ENCODE measurements at places on chromosomes 5 and 9.

GRCh38 chr5:113233606-113234005 is 201.2 kb downstream of the TSSK1B start:
- DNase-seq, result no peak

DNA sequence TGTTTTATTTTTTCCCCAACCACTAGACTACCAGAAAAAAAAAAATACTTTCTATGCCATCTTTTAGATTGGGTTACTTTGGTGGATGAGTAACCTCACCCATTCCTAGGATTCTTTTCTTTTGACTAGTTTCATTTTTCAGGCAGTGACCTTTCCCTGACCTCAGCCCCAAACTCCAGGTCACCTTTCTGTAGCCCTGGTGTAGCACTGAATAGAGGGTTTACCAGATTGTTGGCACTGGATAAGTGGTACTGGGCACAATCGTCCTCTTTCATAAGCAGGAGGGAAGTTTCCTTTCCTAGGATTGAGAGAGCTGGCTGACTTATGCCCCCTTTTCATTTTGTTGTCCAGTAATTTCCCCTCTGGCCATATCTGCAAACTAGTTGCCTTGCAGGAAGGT is 169.4 kb upstream of the TMEM161B start:
- no peak for DNase-seq

DNA sequence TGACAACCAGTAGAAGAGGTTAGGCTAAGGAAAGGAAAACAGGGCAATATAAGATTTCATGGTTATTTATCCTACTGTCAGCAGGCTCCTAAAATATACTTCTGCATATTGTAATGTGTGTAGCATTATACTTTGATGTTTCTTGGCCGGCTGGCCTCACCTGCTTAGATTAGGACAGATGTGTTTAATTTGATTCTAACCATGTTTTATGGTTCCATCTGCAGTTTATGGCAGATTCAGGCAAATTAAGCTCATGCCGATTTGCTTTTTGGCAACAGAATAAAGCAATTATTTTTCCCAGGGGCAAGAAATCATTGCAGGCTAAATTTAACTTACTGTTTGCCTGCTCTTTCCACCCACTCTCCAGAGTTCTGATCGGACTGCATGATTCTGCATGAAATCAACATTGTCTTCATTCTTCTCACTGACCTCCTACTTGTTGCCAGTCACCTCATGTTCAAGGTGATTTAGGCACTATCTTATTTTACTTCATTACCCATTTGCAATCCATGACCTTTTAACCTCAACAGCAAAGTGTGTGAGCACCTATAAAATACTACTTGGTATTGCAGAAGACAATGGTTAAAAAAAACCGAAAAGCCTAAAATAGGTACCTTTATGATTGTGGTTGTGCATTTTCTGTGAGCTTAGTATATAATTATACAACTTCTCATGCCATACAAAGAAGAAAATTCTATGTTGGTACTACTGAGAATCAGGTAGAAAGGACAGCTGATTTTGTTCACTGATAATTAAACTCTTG is 125.2 kb downstream of the EDIL3 start:
- DNase-seq, result no peak

DNA sequence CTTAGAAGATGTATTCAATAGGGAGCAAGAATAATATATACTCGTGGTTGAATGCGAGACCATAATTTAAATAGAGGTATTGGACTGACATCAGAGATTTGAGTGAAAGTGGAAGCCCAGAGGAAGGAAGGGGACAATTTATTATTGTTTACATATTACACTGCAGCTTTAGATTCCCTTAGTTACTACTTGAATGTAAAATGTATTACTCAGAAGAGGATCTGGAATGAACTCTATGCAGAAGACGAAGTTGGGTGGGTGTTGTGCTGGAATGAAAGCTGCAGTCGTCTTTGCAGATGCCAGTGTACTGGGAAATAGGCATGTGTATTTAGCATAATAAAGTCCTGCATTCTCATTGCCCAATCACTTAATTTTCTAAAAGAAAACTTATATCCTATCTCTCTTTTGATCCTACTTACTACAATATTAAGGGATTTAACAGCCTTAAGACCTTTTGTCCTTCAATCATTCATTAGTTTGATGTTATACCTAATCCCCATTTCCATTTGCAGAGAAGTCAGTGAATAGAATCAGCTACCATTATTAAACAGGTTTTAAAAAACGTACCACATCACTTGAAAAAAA is 570.7 kb upstream of the WWC1 start:
- no peak for DNase-seq
